ENCODE measurements at places on chromosomes 4 and X.

- DNase-seq: no peak
Observed at GRCh38 chrX:118682258-118683014, 45.0 kb upstream of the IL13RA1 start.

DNA sequence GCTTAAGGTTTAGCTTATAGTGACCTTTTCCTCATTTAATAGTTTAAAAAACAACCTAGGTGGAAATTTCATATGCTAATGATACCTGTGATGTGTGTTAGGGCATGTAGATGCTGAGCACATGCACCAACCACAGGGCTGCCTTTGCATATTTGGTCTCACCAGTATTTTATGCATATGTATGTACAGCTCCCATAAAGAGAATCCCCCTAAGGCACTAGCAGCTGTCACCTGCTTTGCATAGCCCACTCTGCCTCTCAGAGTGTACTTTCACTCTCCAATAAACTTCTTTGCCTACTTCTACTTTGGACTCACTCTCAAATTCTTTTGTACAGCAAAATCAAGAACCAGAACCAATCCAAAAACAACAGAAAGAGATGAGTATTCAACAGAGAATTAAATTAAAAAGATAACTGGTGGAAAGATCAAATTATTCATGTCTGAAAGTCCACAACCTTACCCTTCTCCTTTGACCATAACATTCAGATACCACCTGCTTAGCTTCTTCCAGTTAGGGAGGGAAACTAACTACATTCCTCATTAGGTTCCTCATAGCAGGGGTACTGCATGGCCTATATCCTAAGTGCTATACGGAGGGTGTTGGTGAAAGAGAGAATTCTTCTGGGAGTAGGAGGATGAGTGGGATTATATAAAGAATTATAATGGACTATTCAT is 250.5 kb downstream of the STPG2 start:
- DNase-seq: no peak

DNA sequence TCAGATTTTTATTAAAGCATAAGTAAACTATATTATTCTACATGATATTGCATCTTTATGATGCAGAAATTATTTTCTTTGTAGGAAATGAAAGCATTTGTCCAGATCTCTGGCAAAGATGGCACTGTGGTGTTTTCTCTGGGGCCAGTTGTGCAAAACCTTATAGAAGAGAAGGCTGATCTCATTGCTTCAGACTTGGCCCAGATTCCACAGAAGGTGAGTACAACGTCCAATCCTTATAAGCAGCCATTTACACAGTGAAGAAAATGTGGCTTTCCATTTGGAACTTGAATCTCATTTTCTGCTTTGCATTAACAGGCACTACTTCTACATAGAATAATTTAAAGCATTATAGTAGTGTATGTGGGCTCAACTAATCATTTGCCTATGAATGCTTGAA is 6.9 kb upstream of the UGT2B7 start:
- DNase-seq: no peak

DNA sequence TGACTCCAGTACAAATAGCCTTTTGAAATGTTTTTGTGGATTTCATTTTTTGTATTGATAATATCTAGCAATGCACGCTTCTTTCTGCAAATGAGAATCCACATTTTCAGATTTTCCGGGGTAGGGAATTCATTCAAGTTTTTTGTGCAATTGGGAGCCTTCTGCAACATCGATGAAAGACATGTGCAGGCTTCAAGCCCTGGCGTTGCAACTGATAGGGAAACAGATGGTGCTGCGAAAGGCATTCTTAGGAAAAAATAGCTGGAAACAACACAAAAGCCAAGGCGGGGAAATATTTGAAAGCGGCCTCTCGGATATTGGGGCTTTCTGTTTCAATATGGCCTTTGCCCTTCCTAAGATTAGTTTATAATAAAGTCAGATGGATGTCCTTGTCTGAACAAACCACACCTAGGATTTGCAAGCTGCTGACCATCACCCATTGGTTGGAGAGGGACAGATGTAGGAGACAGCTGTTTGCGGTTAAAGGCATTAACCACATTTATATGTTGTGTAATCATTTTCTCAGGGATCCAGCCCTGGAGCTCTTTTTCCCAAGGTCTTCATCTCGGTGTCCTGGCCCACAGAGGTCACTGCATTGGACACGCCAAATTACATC is 136.5 kb downstream of the PRKX start:
- no peak for DNase-seq

GRCh38 chrX:110046001-110046400 is 43.1 kb downstream of the TMEM164 start:
- no peak for DNase-seq
